ENCODE measurements at places on chromosomes 6 and 20.

- peak; percentile 96 for DNase-seq
These were observed 27.8 kb upstream of the KIF16B start for GRCh38 chr20:16601047-16601446.

DNA sequence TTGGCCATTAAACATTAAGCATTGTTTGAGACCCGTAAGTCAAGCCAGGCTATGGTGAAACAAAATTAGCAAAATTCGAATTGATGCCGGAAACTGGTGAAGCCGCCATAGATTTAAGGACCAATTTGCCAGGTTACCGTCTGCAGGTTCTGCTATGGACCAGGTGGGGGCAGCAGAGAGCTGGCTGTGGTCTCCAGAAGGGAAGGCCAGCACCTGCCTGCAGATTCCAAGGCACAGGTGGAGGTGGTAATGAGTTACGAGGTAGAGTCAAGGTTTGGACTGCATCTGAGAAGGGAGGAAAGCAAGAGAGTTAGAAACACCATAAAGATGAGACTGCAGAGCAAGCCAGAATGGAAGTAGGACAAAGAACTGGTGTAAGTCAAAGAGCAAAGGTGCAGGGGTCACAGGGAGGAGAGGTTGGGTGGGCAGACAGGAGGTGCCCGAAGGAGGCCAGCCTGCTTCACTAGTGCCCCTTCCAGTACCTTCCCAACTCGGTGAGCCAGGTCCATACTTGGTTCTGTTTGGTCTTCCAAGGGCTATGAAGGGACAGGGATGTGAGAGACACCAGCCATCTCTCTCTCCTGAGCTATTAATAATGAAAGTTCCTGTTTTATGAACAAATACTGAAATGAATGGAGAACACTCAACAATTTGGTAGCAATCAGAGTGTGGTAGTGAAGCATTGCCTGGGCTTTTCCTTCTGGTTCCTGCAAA, 131.6 kb upstream of the ESR1 start:
- no peak for DNase-seq

DNA sequence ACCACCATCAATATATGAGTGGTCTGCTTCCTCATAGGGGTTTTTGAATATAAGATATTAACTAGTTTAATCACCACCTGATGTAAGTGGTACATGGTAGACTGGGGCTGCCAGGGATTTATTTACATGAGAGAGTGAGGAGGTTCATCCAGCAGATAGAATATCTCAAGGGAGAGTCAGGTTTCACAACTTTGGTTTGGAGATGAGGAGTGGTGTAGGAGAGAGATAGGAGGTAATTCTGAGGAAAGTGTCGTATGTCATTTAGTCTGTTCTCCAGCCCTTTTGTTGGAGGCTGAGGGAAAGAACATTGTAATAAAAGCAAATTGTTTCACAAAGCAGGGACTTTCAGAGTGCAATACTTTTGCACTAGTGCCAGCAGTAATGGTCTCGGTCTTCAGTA, 16.8 kb downstream of the L3MBTL3 start:
- no peak for DNase-seq

DNA sequence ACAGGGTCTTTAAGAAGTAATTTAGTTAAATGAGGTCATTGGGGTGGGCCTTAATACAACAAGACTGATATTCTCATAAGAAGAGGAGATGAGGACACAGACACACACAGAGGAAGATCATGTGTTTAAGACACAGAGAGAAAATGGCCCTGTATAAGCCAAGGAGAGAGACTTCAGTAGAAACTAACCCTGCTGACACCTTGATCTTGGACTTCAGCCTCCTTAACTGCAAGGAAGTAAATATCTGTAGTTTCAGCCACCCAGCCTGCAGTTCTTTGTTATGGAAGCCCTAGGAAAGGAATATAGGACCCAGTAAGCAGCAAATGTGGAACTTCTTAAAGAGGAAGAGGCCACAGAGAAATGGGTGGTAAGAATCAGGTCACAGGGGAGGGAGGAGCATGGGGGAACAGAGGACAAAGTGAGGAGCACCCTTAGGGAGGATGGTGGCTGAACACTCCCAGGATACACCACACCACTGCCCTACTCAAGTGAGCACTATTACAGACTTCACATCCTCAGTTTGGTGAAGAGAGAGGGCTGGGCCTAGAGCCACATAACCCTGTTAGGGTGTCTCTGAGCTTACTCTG, 762 bp downstream of the SIRPB1 start:
- DNase-seq: no peak

DNA sequence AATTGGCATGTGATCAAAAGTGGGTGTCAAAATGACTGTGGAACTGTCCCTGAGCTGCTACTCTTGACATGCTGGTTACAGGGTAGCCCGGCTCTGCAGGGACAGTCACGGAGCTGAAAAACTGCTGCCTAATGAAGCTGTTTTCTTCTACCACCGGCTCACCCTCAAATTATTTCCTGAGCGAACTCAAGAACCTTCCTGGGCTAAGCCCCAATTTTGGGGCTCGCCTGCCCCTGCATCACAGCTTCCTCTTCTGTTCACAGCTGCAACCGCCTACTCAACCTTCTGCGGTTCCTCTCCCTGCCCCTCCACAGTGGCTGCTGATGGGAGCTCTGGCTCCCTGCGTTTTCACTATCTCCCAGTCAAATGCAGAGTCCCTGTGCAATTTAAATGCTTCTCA, 110.8 kb upstream of the MLN start:
- DNase-seq: no peak

DNA sequence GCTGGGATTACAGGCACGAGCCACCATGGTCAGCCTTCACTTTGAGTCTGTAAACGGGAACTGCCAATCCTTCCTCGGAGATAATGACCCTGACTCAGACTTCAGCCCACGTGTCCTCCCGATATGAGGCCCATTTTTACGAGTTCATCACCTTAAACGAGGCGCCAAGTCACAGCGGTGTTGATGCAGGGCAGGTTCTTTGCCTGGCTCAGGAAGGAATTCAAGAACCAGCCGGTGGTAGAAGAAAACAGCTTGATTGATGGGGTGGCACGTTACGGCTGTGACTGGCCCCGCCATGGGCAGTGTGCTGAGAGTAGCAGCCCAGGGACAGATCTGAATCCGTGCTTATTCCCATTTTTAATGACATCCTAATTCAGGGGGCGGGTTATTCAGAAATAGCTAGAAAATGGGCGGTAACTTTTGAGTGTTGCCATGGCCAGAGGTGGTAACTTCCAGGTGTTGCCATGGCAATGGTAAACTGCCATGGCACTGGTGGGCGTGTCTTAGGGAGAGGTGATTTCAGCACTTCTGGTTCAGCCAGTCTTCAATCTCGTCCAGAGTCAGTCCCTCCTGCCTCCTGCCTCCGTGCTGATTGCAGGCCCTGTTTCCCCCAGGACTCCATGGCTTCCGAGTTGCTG, 9.1 kb upstream of the MAP1LC3A start:
- no peak for DNase-seq

DNA sequence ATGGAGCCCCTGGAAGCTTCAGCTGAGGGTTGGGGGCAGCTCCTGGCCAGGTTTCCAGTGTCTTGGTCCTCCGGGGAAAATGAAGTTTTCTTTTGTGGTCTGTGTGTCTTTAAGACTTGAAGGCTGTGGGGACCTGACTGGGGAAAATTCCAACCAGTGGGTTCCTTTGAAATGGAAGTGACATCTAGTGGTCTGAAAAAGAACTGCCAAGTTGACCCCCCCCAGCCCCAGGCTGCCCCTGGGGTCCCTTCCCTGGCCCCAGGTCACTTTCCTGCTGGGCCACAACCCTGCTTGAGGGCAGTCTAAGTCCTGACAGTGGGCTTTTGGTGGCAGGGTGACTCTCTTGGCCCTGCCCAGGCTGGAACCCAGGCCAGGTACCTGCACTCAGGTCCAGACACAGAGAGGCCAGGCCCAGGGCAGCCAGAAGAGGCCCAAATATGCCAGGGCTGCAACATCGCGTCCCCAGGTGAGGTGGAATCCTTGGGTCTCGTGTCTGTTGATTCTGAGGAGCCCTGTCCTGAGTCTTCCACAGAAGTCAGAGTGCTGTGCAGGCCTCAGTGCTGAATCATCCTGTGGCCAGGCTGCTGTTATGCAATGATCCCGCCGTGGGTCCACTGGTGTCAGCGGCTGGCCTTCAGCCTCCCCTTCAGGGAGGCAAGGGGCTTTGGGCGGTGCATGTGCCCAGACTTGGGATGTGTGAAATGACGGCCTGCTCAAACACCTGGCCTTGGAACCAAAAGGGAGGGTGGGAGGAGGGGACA, 68.4 kb downstream of the VEGFA start:
- DNase-seq: no peak

- DNase-seq: no peak
These were observed 8.8 kb downstream of the TMEM244 start for GRCh38 chr6:129852257-129852858.

GRCh38 chr20:53032478-53032932, 60.3 kb downstream of the TSHZ2 start:
- no peak for DNase-seq

- DNase-seq: no peak
These were observed 190.5 kb upstream of the HEY2 start for GRCh38 chr6:125558907-125559306.

GRCh38 chr6:129236001-129236517, 353.1 kb downstream of the LAMA2 start:
- no peak for DNase-seq

GRCh38 chr20:3751675-3752385, 15.7 kb downstream of the ADISSP start:
- DNase-seq: no peak

DNA sequence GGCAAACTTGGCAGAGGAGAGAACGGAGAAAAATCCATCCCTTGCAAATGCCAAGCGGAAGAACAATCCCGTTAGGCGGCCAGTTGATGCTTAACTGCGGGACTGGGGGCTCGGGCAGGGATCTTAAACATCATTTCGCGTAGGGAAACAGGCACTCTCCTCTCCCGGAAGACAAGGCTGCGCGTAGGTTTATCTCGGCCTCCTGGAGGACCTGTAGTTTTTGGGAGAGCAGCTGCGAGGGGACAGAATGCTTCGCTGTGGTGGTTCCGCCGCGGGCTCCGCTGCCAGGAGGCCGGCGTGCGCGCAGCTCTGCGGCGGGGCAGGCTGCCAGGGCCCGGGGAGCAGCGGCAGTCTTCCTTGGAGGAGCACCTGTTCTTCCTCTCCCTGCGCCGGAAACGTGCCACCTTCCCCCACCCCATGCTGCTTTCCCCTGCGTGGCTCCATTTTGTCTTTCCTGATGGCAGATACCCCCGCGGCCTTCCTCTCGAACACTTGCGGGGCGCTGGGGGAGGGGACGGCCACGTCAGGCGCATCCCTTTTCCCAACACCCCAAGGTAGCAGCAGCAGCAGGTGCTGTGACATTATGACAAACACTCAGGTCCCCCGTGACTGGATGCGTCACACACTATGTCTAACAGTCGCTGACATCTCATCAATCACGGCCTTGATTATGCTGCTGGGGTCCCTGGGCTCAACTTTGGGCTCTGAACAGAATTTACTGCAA, 230.7 kb upstream of the BTBD3 start:
- peak; percentile 90 for DNase-seq

DNA sequence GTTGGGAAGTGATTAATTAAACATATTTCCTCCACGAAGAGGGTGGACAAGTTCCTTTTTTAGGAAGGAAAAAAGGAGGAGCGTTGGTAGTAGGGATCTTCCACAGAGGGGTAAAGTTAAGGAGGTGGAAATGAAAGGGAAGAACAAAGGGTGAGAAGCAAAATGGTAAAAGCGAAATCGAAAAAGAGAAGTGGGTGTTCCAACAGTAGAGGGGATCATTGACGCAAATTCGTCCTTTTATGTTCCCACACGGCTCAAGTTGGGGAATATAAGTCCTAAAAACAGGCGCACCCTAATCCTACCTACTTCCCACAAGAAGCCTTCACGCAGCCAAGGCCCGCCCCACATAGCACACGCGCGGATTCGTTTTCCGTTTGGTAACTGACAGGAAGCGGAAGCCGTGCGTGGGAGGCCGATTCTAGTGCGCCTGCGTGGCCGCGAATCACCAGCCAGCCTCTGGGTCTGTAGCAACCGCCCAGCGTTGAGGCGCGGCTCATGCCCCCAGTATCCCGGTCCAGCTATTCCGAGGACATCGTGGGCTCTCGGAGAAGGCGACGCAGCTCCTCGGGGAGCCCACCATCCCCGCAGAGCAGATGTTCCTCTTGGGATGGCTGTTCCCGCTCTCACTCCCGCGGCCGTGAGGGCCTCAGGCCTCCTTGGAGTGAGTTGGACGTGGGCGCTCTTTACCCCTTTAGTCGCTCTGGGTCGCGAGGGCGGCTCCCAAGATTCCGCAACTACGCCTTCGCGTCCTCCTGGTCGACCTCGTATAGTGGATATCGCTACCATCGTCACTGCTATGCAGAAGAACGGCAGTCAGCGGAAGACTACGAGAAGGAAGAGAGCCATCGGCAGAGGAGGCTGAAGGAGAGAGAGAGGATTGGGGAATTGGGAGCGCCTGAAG, at the start of gene NKAPL:
NKAPL (plus strand) TSS at position 421 of the 901 bp plus-strand sequence; CDS start at position 496, 75 bp downstream.
- no peak for DNase-seq

- no peak for DNase-seq
These were observed 6.4 kb upstream of the TBXT start for GRCh38 chr6:166174031-166174430.

DNA sequence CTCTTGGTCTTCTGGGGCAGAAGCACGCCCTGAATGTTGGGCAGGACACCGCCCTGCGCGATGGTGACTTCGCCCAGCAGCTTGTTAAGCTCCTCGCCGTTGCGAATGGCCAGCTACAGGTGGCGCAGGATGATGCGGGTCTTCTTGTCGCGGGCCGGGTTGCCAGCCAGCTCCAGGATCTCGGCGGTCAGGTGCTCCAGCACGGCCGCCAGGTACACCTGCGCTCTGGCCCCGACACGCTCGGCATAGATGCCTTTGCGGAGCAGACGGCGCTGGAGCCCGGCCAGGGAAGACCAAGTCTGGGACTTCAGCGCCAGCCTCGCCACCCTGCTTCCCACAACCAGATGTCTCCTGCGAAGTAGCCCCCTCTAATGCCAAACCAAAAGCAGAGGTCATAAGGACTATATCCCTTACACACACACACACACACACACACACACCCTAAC, 8.0 kb upstream of the SLC17A3 start:
- DNase-seq: no peak

DNA sequence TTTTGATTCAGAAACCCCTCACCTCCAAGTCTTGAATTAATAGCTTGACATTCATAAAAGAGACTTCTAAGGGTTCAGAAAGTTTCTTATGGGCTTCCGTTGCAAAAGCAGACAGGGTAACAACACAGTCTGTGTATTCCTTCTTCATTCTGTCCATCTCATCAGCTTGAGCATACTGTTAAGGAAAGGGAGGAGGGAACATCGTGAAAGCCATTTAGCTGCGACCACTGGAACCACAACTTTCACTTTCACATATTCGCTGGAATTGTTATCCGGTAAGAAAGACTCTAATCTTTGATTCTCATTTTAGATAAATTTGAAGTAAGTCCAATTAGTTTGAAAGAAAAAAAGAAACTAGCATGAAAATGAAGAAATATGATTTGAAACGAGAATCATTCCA, 174.4 kb downstream of the SYNE1 start:
- no peak for DNase-seq

DNA sequence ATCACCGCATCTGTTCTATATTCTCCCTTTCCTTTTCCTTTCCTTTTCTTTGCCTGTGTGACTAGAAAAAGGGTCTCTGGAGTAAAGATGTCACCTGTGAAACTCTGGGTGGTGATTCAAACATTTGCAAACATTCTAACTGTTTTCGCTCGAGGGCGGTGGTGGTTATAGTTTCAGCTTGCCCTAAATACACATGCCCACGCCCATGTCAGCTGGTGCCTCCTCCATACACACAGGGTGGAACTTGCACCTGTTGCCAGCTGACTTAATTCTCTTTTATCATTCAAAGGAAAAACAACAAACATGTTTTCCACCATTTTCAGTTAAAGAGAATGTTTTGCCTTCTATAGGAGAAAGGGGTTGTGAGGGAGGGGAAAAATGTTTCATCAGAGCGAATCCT, 381.9 kb upstream of the ARID1B start:
- DNase-seq: no peak

All from NCI-H446 (cell line).